ENCODE measurements at places on chromosomes 13 and 19.

DNA sequence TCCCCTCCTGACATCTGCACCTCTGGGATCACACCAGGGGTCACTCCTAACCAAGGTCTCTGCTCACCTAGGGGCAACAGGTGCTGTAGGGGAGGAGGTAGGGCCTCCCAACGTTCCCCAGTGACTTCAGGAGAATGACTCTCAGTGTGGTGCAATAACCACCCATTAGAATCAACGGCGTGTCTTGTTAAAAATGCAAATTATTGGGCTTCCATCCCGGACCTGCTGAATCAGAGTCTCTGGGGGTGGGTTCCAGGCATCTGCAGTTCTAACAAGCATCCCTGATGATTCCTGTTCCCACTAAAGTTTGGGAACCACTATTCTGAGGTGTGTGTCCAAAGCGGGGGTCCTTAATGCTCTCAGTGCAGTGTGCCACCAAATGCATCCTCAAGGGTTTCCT, 84.6 kb downstream of the CRYL1 start:
- DNase-seq = no peak

DNA sequence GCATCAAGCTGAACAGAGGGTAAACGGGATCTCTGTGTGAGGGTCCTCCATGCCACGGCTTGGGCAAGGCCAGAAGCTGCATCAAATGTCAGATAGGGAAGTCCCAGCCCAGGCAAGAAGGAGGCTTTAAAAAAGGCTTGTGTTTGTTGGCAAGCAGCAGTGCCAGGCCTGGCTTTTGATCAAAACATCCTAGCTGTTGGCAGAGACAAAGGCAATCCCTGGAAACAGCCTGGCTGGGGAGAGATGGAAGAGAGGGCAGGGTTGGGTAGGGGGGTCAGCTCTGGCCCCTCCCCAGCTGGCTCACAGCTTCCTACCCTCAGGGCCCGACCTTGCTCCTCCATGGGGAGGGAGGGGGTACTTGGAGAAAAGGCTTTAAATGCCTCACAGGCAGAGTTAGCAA, 61.8 kb upstream of the KCTD15 start:
- DNase-seq = no peak

- DNase-seq = no peak
Measured at GRCh38 chr13:45492538-45492937, 27.8 kb downstream of the COG3 start.

GRCh38 chr13:99374169-99374991, 67.2 kb upstream of the GPR183 start:
- DNase-seq = no peak

DNA sequence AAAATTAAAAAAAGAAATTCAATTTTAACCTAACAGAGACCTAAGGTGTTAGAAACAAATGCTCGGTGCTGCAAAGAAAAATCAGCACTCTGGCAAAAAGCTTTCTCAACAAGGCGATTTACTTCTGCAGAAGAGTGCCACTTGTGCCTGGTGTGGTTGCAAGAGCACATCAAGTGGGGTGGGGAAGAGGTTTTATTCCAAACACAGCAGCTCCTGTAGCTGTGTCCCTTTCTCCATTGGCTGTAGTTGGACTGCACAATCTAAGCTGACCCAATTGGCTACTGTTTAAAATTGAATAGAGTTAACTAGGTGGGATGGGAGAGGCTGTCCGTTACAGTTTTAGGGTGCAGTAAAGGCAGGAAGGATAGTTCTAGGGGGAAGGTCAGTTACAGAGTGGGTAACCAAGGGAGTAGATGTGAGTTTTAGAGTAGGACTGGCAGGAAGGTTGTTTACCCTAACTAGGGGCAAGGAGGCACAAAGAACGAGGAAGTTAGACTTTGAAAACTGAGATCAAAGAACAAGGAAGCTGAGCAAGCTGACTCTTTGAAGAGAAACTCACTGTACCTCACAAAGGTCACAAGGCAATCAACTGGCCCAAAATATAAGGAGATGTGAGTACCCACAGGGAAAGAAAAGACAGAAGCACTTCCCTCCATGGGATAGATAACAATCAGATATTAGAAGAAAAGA, 145.7 kb downstream of the LIG4 start:
- no peak for DNase-seq

GRCh38 chr13:65656740-65657329, 1573.3 kb downstream of the PCDH9 start:
- no peak for DNase-seq

DNA sequence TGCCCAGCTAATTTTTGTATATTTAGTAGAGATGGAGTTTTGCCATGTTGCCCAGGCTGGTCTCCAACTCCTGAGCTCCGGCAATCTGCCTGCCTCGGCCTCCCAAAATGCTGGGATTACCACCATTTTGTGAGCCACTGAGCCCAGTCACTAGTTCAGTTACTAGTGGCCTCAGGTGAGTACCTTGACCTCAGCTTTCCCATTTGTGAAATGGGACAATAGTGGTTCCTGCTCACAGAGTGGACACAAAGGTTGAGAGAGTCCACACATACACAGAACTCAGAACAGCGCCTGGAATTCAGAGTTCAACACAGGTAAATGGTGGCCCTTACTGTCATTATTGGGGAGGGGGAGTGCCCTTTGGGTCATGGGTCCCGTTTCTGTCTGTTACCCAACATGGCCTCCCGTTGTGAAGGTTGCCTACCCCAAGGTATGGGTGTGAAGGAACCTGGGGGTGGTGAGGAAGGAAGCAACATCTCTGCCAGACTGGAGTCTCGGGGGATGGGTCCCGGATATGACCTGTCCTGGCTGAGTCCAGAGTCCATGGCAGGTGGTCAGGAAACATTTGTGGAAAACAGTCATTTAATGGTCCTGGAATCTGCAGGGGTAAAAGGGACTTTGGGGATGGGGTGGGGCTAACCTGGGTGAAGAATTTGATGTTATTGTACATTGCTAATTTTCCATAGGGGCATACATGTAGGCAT, 11.7 kb upstream of the IRGC start:
- DNase-seq = no peak

DNA sequence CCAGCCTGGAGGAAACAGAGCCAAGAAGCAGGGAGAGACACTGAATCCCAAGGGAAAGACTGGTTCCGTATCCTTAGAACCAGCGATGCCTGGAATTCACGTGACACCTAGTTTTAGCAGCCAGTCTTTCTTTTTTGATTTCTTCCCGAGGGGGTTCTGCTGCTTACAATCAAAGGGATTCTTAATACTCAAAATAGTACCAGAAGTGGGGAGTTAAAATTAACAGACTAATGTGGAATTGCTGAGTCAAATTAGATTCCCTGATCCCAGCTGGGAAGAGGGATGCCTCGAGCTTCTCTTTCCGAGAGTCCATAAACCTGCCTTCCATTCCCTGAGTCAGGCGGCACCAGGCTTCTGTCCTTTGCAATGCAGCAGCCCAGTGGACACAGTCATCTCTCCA, 4.8 kb upstream of the MATK start:
- DNase-seq = no peak

All from HuH-7.5 (cell line).